NCI-H748 treated with DMSO at 0.1 percent for 48 hours (cell line): ENCODE measurements at places on chromosomes 12 and 14.

DNA sequence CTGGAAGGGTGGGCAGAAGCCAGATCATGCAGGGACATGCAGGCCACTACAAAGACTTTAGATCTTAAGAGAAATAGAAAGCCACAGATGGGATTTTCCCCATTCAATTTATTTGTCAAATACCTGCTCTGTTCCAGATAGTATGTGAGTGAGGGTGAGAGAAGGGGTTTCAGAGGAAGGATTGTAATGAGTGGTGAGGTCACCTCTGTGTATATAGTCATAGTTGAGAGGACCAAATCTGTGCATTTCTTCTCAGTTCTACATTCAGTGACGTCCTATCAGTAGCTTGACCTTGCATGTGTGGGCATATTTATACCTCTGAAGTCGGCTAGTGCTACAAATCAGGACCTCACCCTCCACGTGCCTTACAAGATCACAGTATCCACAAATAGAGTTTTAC lies 31.2 kb upstream of the RBM19 start:
- no peak for DNase-seq

- no peak for DNase-seq
These were observed 69.3 kb downstream of the FBXO34 start for GRCh38 chr14:55340482-55340881.

- no peak for DNase-seq
These were observed 91.4 kb downstream of the SETD3 start for GRCh38 chr14:99389174-99389826.

GRCh38 chr12:96049101-96049500 lies 13.7 kb upstream of the LTA4H start:
- DNase-seq, result no peak

DNA sequence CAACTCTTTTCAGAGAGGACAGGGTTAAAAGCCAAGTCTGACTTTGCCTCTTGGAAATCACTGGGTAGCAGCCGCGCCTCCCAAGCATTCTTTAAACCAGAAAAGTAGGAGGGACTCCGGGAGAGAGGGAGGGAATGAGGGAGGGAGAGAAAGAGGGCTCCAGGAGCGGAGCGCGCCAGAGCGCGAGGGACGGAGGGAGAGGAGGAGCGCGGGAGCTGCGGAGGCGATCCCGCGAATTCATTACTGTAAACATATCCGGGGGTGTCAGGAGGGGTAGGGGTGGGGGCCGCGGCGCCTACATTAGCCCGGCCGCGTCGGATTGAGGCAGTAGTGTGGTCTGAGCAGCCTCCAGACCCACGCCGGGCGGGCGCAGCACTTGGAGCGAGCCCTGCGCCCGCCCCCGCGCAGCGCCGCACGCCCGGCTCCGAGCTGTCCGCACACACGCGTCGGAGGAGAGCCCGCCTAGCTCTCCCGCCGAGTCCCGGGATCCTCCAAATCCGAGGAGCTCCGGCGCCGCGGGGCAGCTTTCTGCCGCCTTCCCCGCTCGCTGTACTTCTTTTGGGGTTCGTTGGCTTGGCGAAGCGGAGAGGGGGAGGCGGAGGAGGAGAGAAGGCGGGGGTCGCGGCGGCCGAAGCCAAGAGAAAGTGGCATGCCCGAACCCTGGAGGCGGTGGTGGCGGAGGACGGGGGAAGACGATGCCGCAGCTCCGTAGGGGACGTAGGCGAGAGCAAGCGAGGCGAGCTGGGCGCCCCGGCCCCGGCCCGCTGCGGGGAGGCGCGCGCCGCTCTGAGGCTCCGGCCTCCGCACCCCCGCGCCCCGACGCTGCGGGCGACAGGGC lies 3.3 kb downstream of the FLRT2 start:
- DNase-seq, result peak; percentile 51

- DNase-seq, result no peak
These were observed 41.2 kb downstream of the YLPM1 start for GRCh38 chr14:74804219-74804825.

DNA sequence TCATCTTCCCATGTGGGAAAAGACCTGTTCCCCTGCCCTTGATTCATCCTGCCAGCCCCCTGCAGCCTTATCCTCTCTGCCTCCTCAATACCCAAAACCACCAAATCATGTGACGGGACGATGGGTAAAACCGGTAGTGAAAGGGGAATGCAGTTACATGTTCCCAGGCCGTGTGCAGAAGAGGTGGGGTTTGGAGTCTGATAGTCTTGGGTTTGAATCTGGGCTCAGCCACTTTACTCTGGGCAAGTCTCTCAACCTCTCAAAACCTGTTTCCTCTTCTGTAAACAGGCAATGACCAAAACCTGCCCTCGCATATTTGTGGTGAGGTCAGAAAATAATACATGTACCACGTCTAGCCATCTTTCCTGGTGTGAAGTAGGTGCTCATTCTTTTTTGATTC lies 123.0 kb downstream of the PLXNC1 start:
- DNase-seq, result no peak

- no peak for DNase-seq
These were observed 382.6 kb upstream of the DCN start for GRCh38 chr12:91565246-91565645.

- DNase-seq, result no peak
These were observed at the start of gene STAC3 for GRCh38 chr12:57250956-57251355. Gene STAC3, minus strand, starts transcription at chr12:57251187. Its CDS starts 1,551 bp downstream, at chr12:57249636.

DNA sequence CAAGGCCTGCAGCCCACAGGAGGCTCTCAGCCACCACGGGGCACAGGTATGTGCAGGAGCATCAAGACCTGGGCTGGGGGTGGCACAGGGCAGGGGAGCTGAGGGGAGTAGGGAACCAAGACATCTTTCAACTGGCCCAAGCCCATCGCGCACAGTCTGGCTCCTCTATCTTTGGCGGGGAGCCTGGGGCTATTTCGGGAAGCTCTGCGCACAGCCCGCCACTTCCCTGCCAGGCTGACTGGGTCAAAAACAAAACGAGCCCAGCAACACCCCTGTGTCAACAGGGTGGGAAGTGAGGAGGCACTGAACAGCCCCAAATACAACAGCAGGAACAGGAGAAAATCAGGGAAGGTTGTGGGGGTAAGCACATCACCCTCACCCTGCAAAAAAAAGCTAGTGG lies 83.9 kb downstream of the ARL6IP4 start:
- no peak for DNase-seq

GRCh38 chr12:13368971-13369370 lies 172.4 kb downstream of the EMP1 start:
- DNase-seq, result no peak
